ENCODE measurements at places on chromosomes 4 and X. TPM values are rescaled to one million over a fixed set of nuclear protein-coding genes. Genes with fewer than 3 reads are reported as not detected.

- no peak for DNase-seq
These were observed 182.3 kb downstream of the INPP4B start for GRCh38 chr4:142663828-142664227.

DNA sequence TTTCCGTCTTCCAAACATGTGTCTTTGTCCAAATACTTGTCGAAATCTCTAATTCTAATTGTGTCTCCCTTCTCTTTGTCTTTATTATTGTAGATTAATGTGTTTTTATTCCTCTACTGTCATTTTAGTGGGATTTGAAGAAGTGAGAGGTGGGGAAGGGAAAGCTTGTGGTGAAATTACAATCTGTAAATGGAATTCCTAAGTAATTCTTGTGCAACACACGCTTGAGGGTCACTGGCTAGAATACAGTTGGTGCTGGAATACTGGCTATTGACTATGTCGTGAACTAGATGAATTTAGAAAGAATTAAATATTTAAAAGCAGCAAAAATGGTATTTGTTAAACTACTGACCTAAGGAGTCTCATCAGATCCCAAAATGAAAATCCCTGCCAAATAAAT, 10.7 kb upstream of the FNIP2 start:
- DNase-seq = no peak

- no peak for DNase-seq
These were observed 189.4 kb downstream of the QDPR start for GRCh38 chr4:17322514-17322913.

- no peak for DNase-seq
These were observed at the start of gene DAPP1 for GRCh38 chr4:99816545-99817308. Gene DAPP1, plus strand, starts transcription at chr4:99816827. Its CDS starts 87 bp downstream, at chr4:99816914.

GRCh38 chr4:16384576-16384975, 158.3 kb upstream of the TAPT1 start:
- no peak for DNase-seq

- peak; percentile 26 for DNase-seq
These were observed 68.6 kb upstream of the SORBS2 start for GRCh38 chr4:185880571-185880970.

DNA sequence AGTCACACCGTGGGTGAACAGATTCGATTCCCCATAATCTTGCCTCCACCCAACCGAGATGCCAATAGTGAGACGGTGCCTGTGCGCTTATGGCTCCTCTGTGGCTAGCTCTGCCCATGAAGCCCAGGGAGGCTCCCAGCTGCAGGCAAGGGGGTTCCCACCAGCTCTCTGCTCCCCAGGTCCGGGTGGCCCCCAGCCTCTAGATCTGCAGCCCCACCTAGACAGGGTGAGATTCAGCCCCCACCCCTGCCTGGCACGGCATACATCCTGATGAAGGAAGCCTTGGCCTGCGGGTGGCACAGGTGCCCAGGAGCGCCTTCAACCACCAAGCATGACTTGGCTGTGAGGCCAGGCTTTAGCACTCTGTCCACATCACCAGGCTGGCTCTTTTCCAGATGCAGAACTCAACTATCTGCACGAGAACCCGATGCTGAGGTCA, 40.6 kb downstream of the WDR1 start:
- no peak for DNase-seq

GRCh38 chr4:94897023-94897422, 139.3 kb downstream of the BMPR1B start:
- DNase-seq = no peak

GRCh38 chr4:83686166-83686565, 150.3 kb downstream of the GPAT3 start:
- DNase-seq = no peak

- DNase-seq = no peak
These were observed 88.9 kb downstream of the ZNF674 start for GRCh38 chrX:46456125-46456922.

GRCh38 chrX:71616672-71617529, 1.4 kb downstream of the CXCR3 start:
- no peak for DNase-seq

DNA sequence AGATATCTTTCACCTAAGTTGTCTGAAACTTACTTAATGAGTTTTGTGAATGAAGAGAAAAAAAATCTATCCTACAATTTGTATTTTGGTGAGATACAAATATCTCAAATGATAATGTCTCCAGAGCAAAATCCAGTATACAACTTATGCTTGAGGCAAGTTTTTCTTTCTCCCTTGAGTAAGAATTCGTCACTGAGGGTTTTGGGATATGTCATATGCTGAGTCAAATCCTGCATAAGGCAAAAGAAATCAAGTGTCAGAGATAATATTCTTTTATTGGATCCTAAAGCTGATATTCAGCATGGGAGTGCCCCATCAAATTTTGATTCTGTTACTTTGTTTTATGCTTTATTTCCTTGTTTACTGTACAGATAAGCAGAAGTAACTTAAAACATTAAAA, 1308.6 kb downstream of the ARAP2 start:
- DNase-seq = no peak

- DNase-seq = no peak
These were observed 3.6 kb upstream of the STBD1 start for GRCh38 chr4:76302826-76303438.

- DNase-seq = no peak
These were observed 57.1 kb downstream of the USP9X start for GRCh38 chrX:41142130-41142910.

DNA sequence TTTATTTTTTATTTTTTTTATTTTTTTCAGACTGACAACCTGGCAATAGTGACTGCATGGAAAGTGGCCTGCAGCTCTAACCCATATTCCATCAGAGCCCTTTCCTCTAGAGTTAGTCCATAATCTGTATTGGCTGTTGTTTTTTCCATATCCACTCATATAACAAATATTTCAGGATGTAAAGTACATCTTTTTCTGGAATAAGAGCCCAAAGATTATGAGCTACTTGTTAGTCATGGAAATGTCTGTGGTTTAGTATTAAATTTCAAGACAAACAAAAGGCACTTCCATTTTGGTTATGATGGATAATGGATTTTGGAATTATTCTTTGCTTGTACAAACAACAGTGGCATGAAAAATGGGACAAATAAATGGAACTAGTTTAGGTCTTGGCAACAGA, 296.0 kb upstream of the HS3ST1 start:
- DNase-seq = no peak

- no peak for DNase-seq
These were observed 189.1 kb downstream of the PCDH18 start for GRCh38 chr4:137343221-137343620.

- DNase-seq = no peak
These were observed 242.2 kb upstream of the CTSO start for GRCh38 chr4:156195914-156196313.

GRCh38 chrX:119240356-119240755, 4.3 kb downstream of the PGRMC1 start:
- DNase-seq = no peak

- DNase-seq = no peak
These were observed 40.8 kb upstream of the MAGED1 start for GRCh38 chrX:51852621-51853020.

- no peak for DNase-seq
These were observed 439.4 kb downstream of the SPRY1 start for GRCh38 chr4:123835831-123836590.

- DNase-seq = no peak
These were observed 36.5 kb downstream of the CLCN5 start for GRCh38 chrX:49958727-49959485.

DNA sequence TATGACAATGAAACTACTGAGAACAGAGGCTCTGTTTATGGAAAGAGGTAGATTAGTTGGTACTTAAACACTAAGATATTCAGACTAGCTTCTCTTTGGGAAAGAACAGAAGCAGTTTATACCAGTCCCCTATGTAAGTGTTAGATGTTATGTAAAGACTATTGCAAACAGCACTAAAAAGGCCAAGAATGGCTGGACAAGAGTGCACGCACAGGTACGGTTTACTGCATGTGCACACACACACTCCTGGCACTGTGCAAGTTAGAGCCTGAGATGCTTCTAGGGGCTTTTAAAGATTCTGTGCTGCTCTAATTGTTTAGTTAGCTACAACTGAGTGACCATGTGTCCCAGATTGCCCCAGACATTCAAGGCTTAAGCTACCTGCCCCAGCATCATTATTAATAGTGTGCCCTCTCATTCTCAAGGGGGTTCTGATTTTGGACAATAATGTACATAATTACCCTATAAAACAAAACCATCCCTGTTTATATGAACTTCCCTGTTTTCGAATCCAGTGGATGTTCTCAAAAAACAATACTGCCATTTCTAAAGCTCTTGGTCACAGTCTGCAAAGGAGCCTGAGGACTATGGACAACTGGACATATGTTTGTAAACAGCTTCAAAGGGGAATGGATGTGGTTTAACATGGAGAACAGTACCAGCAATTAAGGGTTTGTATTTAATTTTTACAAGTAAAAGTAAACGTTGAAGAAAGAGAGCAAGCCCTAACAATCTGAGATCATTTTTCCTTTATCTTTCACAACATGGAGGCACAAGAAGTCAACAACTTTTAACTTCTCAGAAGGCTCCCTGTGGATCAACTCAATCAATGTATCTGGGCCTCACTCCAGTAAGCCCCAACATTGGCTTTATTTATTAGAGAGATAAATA, 2.0 kb downstream of the SETD7 start:
- no peak for DNase-seq

P2RY8 gene
- 0.59 TPM for total RNA-seq

DKK2 gene
- 0.73 TPM for total RNA-seq

GLRA2 gene
- not detected for total RNA-seq

EREG gene
- 0.51 TPM for total RNA-seq

FGB gene
- not detected for total RNA-seq

DDIT4L gene
- total RNA-seq = 2.6 TPM

C1QTNF7 gene
- 6.0 TPM for total RNA-seq

SMIM43 gene
- total RNA-seq = not detected

EFNB1 gene
- 19.9 TPM for total RNA-seq

FREM3 gene
- total RNA-seq = 0.06 TPM

ABLIM2 gene
- total RNA-seq = 2.6 TPM

BLTP1 gene
- 116 TPM for total RNA-seq

All from prostate gland (tissue), 2 donors.